NCI-H1105 (cell line): ENCODE measurements at places on chromosomes 16 and 17.

DNA sequence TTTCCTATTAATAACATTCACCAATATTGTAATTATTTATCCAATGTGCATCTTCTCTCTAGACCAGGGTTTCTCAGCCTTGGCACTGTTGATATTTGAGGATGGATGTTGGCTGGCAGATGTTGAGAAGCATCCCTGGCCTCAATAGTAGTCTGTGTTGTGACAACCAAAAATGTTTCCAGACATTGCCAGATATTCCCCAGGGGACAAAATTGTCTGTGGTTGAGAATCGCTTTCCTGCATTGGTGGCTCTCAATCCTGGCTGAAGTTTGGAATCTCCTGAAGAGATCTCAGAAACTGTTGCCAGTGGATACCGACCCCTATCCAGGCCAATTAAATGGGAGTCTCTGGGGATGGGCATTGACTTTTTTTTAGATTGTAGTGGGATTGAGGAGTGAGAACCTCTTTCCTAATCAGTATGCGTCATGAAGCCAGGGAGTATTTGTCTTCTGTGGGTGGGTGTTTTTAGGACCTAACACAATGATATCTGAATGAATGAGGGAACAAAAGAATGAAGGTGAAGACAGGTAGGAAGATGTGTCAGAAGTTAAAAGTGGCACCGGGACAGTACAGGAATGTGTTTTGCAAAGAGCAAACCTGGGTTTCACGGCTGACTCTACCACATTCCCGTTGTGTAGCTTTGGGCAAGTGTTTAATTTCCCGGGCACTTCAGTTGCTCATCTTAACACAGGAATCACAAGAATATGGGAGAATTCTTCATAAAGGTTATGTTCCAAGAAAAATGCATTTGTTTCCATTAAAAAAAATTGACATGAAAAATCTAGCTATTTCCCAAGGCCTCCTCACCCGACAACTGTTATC lies 24.3 kb downstream of the HSD17B2 start:
- no peak for DNase-seq

GRCh38 chr17:61309362-61310256 lies 90.0 kb upstream of the TBX2 start:
- DNase-seq, result no peak

DNA sequence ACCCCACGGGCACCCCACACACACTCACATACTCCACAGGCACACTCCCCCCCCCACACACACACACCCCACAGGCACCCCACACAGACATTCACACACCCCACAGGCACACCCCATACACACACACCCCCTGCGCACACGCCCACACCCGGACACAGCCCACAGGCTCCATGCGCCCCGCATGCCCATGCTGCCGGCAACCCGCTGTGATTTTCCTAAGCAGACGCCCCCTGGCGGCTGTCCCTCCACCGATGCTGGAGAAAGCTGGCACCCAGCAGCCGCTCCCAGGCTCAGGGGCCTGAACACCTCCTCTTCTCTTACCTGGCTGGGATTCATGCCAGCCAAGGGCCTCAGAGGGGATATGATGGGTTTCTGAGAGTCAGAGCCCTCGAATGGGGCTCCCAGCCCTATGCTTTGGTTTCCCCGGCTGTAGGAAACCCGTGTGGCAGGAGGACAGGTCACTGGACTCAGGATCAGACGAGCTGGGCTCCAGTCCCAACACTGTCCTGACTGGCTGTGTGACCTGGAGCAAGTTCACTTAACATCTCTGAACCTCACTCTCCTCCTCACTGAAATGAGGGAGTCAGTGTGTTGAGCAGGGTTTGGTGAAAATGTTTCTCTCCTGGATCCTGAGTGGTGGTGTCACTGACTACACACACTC lies 19.6 kb upstream of the TNFRSF13B start:
- peak; percentile 70 for DNase-seq

GRCh38 chr17:68344701-68345136 lies 53.4 kb downstream of the ARSG start:
- no peak for DNase-seq

GRCh38 chr16:74192281-74192797 lies 104.3 kb upstream of the PSMD7 start:
- no peak for DNase-seq

DNA sequence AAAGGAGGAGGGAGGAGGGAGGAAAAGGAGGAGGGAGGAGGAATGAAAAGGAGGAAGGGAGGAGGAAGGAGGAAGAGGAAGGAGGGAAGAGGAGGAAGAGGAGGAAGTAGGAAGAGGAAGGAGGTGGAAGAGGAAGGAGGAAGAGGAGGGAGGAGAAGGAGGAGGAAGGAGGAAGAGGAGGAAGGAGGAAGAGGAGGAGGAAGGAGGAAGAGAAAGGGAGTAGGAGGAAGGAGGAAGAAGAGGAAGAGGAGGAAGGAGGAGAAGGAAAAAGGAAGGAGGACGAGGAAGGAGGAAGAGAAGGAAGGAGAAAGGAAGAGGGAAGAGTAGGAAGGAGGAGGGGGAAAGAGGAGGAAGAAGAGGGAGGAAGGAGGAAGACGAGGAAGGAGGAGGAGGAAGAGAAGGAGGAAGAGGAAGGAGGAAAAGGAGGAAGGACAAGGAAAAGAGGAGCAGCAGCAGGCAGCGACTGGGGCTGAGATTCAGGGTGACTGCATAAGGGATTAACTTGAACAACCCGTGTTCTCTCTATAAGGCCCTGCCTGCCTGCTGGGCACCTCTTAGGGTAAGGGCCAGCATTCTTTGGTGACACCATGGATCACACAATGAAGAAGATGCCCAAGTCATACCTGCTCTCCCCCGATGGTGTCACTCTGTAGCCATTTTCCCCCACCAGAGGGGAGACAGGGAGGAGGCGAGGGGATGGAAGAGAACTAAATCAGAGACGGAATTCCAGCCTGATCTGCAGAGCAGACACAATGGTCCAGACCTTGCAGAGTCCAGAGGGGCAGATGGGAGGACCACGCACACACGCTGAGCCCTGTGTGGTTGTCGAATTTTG lies 1.4 kb upstream of the IL34 start:
- no peak for DNase-seq

DNA sequence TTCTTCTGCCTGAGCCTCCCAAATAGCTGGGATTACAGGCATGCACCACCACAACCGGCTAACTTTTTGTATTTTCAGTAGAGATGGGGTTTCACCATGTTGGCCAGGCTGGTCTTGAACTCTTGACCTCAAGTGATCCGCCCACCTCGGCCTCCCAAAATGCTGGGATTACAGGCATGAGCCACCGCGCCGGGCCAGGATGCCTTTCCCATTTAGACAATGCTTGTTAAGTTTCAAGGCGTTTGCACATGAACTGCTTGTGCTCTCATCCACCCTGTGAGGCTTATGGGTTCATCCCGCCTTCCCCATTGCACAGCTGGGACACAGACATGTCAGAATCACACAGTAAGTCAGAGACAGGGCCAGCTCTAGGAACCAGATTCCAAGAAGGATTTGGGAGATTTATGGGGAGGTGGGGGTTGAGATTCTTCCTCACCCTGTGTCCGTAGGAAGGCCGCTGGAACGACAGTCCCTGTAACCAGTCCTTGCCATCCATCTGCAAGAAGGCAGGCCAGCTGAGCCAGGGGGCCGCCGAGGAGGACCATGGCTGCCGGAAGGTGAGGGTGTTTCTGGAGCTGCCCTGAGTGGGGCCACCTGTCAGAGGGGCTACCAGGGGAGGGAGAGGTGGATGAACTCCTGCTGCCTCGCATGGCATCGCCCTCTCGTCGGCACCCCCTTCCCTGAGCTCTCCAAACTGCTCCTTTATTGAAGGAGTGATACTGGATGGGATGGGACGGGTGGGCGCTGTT lies 46.3 kb downstream of the MRC2 start:
- no peak for DNase-seq

GRCh38 chr16:50183316-50183715 lies 30.2 kb downstream of the TENT4B start:
- no peak for DNase-seq

DNA sequence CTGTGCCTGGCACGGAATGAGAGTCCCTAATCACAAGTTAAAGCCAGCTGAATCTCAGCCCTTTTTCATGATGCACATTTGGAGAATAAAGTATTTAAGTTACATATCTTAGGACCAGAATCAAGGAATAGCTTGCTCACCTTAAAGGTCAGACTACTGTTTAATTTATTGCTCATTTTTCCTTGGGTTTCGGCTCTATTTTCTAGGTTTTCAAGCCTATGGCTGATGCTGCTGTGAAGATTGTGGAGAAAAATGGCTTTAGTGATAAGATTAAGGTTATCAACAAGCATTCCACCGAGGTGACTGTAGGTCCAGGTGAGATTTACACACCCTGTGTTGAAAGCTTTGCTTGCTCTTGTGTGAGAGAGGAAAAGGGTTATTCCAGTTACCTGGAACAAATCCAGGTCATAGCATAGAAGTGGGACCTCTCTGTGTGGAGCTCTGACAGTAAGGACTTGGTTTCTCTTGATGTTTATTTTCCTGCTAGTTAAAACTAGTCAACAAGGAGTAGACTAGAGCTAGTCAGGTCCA lies 18.1 kb downstream of the PRMT7 start:
- DNase-seq, result no peak

DNA sequence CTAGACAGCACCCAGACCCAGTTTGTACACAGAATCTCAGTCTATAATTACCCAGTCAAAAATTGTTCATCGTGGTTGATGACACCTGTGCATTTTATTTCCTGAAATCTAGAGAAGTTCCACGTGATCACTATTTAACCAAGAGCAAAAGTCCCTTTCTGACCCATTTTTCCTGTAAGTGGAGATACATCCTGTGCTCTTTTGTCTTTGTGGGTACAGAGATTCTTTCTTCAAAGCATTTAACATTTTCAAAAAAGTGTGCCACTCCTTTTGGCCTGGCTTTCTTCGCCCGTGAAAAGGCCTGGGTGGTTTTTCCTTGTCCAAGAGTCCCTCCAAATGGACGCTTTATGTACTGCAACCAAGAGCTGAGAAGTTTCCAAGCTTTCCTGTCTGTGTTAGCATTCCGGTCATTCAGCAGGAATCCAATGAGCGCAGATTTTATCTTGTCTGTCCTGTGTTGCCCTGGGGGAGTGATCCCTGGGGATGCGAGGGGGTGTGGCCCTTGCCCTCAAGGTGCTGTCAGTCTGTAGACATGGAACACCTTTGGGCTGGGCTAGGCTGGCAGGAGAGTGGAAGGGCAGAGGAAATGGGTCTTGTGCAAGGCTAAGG lies 161.1 kb upstream of the CACNG5 start:
- peak; percentile 24 for DNase-seq

GRCh38 chr17:1843947-1844346 lies 14.1 kb downstream of the RPA1 start:
- no peak for DNase-seq
